HAP-1 (cell line): ENCODE measurements at places on chromosomes 1 and 21.

DNA sequence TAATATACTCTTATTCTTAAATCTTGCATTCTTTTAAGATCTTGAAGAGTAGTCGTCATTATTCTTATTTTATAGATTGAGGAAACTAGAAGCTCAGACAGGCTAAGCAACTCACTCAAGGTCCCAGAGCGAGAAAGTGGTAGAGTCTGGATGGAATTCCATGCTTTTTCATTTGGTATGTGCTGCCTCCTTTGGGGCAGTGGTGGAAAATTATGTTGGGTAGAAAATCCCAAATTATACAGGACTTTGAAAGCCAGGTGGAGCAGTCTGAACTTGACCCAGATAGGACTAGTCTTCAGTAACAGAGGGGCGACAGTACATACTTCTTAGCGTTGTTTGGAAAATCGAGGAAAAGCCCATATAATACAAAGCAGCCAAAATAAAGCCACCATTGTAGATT, 205.6 kb downstream of the ATG4C start:
- peak; percentile 12 for DNase-seq

DNA sequence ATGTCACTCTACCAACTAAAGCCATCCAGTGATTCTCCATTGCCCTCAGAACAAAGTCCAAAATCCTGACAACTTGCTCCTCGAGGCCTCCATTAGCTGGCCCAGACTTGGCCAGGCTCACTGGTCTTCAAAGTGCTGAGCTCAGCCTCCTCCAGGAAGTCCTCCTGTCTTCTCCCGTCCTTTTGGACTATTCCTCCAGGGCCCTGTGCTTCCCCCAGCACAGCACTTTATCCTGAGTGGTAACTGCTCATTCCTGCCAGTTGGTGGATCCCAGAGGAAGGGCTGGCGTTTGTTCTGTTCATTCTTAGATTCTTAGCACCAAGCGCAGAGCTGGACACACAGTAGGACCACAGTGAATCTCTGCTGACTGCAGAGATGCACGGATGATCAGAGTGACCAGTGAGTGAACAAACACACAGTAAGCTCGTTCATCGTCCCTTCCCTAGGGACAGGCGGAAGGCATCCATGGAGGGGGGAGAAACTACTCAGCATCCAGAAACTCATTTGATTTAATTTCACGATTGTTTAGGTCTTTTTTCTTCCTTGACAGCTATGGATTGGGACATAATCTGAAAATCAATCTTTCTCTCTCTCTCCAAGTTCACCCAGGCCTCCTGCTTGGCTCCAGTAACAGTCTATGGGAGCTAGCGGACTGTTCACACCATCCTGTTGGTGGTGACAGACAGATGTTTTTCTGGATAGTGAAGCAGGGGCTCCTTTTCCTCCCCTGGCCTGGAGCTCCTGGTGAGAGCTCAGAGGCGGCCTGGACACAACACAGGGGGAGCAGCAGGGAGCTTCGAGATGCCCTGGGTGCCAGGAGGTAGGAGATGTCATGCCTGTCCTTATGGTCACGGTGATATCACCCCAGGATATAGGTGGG, 180.2 kb downstream of the PTPRU start:
- no peak for DNase-seq

GRCh38 chr21:42850866-42851391, 28.4 kb downstream of the WDR4 start:
- DNase-seq: no peak

DNA sequence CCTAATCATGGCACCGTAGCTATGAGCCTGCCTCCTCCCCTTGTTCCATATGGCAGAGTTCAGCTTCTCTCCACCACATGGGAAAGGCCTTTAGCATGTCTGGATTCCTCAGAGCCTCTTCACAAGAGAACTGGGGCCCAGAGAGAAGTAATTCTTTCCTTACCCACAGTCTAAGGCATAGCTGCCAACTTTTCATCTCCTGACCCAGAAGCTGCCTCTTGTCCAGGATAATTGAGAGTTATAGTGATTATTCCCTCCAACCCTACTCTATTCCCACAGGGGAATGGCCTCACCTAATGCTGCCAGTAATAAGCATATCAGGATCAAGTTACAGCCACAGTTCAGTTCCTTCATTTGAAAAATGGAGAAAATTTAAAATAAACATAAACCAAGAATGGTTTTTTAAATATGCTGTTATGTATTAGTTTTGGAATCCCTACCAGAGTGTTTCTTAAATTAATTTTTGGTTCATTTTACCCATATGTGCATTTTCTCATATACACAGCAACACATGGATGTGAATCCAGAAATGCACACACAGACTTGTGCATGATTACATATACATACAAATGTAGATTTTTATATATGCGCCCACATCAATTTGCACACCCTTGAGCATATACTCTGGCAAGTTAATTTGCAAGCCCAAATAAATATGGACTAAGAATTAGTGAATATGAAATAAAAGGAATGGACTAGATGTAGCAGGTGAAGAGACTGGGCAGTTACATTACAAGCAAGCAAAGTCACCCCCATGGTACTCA, 63.9 kb upstream of the WARS2 start:
- DNase-seq: no peak

- no peak for DNase-seq
Measured at GRCh38 chr21:31482460-31482859, 138.4 kb upstream of the TIAM1 start.

DNA sequence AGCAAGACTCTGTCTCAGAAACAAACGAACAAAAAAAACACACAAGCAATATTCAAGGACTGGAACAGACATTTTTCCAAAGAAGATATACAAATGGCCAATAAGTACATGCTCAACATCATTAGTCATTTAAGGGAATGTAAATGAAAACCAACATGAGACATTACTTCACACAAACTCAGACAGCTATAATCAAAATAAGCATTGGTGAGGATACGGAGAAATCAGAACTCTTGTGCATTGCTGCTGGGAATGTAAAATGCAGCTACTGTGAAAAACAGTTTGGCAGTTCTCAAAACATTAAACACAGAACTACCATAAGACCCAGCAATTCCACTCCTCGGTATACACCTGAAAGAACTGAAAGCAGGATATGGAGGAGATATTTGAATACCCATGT, 15.4 kb downstream of the NOL9 start:
- no peak for DNase-seq

DNA sequence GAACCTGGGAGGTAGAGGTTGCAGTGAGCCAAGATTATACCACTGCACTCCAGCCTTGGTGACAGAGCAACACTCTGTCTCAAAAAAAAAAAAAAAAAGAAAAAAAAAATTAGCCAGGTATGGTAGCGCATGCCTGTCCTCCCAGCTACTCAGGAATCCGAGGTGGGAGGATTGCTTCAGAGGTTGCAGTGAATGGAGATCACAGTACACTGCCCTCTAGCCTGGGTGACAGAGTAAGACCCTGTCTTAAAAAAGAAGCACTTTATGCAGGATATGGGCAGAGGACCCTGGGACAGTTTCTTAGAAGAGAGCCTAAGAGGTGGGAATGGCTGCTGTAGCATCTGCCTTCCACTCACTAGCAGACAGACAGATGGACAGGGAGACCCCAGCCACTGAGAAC, 23.0 kb downstream of the IQGAP3 start:
- no peak for DNase-seq

DNA sequence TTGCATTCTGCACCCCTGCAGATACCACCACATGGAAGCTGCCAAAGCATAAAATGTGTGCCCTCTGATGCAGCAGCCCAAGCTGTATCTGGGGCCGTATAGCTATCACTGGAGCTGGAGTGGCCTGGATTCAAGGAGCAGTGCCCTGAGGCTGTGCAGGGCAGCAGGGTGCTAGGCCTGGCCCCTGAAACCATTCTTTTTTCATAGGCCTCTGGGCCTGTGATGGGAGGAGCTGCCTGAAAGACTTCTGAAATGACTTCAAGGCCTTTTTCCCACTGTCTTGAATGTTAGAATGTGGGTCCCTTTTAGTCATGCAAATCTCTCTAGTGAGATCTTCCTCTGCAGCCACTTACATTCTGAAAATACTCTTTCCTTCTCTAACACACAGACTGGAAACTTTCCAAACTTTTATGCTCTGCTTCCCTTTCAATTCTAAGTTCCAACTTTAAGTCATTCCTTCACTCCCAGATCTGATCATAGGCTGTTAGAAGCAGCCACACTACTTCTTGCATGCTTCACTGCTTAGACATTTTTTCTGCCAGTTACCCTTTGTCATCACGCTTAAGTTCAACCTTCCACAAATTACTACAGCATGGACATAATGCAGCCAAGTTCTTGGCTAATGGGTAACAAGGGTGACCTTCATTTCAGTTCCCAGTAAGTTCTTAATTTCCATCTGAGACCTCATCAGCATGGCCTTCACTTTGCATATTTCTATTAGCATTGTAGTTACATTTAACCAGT, 42.4 kb downstream of the DRAM2 start:
- no peak for DNase-seq

- DNase-seq: peak; percentile 83
Measured at GRCh38 chr1:183655562-183656075, 2.5 kb upstream of the APOBEC4 start.

GRCh38 chr1:93556291-93556690, 108.4 kb downstream of the FNBP1L start:
- DNase-seq: no peak

- no peak for DNase-seq
Measured at GRCh38 chr1:15423355-15424077, 13.8 kb downstream of the EFHD2 start.

- DNase-seq: no peak
Measured at GRCh38 chr1:202788800-202789199, 19.4 kb downstream of the KDM5B start.

DNA sequence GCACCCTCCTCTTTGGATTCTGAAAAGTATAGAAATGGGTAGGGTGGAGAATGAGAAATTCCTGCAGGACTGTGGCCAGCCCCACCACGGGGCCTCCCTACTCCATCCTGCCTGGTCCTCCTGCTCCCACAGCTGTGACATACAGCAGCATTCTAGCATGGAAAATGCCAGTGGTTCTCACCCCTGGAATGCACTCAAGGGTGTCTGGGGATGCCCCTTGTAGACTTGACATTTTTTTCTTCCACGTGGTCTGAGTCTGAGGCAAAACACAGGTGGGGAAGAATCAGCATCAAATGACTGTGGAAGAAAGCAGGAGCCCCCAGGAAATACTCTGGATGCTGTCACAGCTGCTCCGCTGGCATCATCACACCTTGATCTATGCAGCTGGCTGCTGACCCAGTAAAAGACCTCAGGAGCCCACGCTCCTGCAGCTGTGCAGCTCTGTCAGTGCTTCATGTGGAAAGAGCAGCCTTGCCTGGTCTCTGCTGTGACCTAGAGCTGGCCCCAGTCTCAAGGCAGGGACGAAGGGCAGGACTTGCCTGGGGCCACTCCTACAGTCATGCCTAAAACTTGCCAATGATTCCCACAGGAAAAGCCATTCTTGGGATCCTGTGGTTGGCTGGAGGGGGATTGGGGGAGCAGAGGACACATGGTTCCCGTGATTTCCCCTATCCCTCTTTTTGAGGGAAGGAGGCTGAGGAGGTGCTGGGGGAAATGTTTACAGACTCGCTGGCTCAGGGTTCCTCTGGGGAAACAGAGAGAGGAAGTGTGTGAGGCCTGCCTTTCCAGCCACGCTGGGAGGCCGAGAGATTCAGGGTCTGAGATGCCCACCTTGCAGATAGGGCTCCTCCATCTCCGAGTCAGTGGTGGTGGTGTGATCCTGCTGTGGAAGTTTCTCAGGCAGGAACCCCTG, 10.8 kb upstream of the A3GALT2 start:
- no peak for DNase-seq

- DNase-seq: peak; percentile 21
Measured at GRCh38 chr1:235105051-235106043, 23.3 kb downstream of the TOMM20 start.

- no peak for DNase-seq
Measured at GRCh38 chr1:240136402-240136801, 44.7 kb downstream of the FMN2 start.

DNA sequence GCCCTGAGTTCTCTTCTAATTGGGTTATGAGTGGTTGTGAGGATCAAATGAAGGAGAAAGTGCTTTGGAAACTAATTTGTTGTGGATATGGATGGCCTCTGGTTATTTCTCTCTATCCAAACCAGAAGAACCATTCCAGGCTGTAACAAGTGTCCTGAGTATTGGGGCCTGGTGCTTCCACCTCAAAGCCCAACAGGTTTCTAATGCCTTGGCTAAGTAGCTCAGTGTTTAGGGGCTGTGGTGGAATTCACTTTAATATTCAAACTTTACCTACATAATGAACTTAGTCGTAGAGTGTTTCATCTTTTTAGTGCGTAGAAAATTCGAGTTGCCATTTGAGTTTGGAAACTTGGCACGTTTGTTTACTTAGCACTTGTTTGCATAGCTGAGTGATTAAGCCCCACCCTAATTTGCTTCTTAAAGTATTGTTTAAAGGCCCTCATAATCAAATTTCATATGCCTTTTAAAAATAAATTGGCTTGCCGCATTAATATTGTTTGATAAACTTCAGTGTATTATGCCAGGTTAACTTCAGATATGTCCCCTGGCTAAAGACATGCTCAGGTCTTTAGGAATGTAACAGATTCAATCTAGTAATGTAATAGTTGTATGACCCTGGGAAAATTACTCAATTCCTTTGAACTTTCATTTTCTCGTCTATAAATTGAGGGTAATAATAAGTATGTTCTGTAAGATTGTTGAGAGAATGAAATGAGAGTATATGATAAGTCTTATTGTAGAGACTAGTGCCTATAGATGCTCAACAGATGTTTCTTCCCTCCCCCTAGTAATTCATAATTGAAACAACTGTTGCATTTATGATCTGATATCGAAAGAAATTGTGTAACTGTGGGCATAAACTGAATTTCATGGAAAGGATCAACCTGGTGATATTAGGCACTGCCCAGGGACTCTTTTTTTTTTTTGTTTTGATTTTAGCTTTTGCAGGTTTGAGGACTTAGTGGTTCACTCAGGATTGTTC, 1.6 kb downstream of the AGO4 start:
- no peak for DNase-seq

DNA sequence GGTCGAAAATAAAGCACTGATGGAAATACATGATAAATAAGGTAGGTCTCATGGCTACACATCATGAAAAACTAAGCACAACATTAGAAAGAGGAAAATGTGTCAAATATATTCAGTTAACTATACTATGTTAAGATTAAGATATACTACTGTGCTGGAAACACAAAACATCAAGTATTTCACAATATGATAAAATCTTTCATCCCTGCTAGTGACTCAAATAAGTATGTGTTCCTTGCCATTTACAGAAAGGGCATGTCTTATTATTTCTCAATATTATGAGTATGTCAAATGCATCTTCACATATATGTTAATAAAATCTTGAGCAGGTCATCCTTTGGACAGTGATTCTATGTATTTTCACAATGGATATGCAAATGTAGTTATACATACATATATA, 1260.1 kb upstream of the ADGRL2 start:
- DNase-seq: no peak

DNA sequence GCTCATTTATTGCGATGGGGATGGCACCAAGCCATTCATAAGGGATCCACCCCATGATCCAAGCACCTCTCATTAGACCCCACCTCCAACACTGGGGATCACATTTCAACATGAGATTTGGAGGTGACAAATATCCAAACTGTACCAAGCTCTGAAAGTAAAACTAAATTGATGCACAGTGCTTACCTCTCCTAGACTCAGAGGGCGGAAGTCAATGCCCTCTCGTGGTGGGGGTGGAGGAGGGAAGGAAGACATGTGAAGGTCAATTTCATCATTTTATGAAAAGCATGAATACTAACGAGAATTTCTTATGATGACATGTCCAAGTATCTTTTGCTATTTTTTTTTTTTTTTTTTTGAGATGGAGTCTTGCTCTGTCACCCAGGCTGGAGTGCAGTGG, 120.0 kb downstream of the PGBD5 start:
- DNase-seq: no peak
